ENCODE measurements at places on chromosomes 1 and 21.

DNA sequence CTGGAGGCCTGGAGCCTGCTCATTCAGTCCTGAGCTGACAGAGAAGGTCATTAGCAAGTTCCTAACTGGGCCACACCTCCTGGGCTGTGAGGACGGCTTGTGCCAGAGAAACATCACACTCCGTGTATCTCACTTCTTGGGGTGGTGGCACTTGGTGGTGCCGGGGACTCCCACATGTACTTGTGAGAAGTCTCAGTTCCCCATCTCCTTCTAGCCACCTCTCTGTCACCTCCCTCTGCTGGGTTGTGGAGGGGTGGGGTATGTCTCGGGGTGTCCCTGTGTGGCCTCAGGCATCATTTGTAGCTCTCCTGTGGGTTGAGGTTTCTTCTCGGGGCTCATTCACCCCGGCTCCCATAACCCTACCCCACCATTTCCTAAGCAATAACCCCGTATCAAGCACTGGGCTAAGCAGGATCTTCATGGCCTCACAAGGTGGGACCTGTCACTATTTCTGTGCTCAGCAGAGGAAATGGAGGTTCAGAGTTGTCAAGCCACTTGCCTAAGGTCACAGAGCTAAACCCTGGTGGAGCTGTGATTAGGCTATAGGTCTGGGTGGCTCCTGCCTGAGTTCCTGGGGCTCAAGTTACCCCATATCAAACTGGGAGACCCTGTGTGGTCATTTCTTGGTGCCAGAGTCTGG lies 62.5 kb downstream of the UBIAD1 start:
- DNase-seq: no peak

GRCh38 chr1:225921734-225922709 lies 2.0 kb downstream of the PYCR2 start:
- no peak for DNase-seq

- DNase-seq: peak; percentile 6
Observed at GRCh38 chr21:25640202-25640942, 1.3 kb downstream of the JAM2 start.

- no peak for DNase-seq
Observed at GRCh38 chr1:59061876-59062275, 235.0 kb upstream of the FGGY start.

DNA sequence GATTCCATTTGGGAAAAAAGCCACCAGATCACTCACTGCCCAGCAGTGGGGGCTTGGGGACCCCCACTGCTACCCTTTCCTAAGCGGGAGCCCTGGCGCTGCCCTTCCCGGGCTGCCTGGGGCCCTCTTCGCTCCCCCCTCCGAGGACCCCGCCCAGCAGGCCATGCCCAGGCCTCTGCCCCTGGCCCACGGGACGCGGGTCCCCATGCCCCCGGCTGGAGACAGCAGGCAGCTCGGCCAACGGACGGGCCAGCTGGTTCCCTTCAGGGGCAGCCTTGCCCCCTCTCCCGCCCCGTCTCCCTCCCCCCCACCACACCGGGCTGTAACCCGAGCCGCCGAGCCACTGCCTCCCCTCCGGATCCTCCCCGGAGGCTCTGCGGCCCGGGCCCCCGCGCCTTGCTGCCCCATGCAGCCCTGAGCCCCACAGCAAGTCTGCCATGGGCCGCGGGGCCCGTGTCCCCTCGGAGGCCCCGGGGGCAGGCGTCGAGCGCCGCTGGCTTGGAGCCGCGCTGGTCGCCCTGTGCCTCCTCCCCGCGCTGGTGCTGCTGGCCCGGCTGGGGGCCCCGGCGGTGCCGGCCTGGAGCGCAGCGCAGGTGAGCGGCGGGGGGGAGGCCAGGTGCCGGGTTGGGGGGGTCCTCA lies at the start of gene MMP23B:
Gene MMP23B, plus strand, starts transcription at position 392 of the 639 bp plus-strand sequence. Its CDS starts 46 bp downstream, at position 438.
- DNase-seq: no peak

GRCh38 chr1:175419684-175420517 lies 227.3 kb upstream of the KIAA0040 start:
- DNase-seq: no peak

GRCh38 chr1:208332774-208333126 lies 88.6 kb upstream of the PLXNA2 start:
- DNase-seq: no peak

- DNase-seq: no peak
Observed at GRCh38 chr1:113990961-113991360, 11.7 kb downstream of the OLFML3 start.

GRCh38 chr21:14457762-14458161 lies 74.8 kb upstream of the HSPA13 start:
- DNase-seq: no peak

GRCh38 chr21:43786300-43786806 lies 3.0 kb upstream of the RRP1 start:
- no peak for DNase-seq

DNA sequence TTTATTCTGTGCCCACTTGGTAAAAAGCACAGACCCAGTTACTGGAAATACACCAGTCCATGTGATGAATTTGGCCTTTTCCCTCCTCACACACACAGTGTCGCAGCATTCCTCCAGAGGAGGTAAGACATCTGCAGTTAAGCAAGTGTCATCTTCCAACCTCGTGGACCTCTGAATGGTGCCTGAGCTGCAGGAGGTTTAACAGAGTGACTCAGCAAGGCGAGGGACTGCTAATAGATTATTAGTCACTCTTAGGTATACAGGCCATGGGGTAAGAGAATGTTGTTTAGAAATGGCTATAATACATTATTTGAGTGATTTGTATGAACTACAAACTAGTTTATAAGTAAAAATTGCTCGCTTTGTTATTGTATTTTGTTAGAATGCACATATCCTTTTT lies 8.6 kb upstream of the LRRC8B start:
- no peak for DNase-seq

GRCh38 chr1:115041654-115042053 lies 12.0 kb downstream of the TSHB start:
- no peak for DNase-seq

DNA sequence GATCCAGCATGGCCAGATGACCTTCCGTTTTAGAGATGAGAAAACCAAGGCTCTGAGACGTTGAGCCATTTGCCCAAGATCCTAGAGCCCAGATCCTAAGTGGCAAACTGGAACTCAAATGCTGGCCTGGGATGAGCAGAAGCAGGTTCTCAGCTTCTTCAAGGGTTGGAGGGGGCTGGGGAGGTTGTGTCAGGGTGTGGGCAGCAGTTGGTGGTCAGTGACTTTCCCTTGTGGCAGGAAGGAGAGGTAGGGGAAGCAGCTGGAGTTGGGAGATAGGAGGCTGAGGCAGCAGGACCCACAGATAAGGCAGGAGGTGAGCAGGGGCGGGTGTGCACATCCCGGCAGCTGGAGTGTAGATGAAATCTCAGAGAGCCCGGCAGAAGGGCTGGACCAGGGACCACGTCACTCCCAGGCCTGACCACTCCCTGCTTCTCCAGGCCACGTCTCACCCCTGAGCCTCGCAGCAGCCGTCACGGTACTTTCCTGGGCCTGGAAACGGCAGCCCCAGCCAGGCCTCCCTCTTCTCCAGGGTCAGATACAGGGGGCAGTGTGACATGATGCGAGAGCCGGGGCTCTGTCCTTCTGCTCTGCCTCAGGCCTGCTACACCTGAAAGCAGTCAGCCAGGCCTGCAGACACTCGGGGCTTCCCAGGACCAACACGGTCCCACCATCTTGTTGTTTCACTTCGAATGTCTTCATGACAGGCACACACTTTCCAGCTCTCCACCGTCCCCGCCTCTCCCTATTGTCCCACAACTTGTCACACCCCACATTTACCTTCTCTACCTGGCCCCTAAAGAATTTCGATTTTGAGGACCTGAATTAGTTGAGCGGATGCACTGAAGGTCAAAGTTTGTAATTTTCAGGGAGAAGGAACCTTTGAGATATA lies 11.5 kb upstream of the LAPTM5 start:
- no peak for DNase-seq

GRCh38 chr1:185654199-185654951 lies 79.8 kb upstream of the HMCN1 start:
- no peak for DNase-seq

GRCh38 chr1:19757641-19758040 lies 42.1 kb downstream of the TMCO4 start:
- DNase-seq: no peak

DNA sequence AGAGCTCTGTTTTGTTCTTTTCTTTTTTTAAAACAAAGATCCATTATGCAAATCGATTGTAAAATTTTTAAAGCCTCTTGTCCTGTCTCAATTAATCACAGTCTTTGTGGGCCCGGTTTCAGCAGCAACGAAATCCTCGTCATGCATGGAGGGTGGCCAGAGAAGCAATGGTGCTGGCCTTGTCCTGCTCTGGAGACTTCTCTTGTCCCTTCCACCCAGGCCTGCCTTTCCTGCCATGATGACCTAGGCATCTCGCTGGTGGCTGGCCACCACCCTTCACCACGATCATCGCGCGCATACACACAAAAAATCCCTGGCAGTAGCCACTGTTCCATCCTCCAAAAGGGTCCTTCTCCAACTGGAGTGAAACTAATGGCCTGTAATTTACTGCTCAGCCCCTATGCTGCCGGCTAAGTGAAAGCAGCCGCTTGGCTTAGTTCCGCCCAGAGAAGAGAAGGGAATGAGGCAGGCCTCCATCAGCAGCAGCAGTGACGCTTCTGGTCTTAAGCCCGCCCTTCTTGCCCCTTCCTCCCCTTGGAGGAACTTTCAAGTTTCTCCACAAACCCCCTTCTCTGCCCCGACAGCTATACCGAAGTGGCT lies 309.5 kb downstream of the NPHP4 start:
- no peak for DNase-seq

- no peak for DNase-seq
Observed at GRCh38 chr1:25738499-25738898, 61.5 kb upstream of the SELENON start.

- no peak for DNase-seq
Observed at GRCh38 chr1:234840843-234841242, 230.9 kb upstream of the IRF2BP2 start.
